ENCODE measurements at places on chromosomes 2 and 18. TPM values are rescaled to one million over a fixed set of nuclear protein-coding genes. Genes with fewer than 3 reads are reported as not detected.

UPP2 gene
- total RNA-seq = not detected

DNA sequence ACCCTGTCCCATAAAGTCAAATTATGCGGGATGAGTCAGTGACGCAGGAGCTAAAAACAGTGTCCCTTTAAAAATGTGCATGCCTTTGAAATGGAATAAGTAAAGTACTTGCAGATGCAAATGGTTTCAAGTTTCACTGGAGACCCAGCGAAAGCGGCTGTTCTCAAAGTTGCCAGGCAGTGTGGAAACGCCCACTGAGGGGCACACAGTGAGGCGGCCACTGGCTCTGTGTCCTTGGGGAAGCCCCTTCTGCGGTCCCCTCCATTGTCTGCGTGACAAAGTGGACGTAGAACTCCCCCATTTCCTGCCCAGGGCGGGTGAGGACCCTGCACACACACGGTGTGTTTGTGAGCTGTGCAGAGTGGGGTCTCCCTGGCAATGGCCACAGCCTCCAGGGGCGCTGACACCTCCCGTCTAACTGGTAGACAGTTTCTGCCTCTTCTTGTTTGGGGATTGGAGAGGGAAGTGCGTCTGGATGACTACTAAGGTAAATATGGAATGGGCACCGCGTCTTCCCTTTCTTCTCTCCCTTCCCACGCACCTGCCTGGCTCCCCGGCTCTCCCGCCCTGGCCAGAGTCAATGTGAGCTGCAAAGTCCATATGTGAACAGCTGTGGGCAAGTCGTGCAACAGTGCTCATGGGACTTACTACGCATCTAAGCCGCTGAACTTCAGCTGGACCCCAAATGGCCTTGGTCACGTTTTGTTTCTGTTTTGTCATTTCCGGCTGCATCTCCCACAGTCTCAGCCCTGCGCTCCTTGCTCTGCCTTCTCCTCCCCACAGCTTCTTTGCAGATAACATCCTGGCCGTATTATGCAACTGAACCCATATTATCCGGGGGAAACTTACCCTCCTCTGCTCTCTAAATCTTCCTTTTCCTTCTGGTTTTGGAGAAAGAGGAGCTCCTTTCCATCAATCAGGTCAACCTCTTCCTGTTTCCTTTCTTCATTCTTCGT, 33.7 kb upstream of the ZNF516 start:
- H3K27ac ChIP-seq = peak overlapping the region; percentile 41
- H3K4me3 ChIP-seq = peak overlapping the region; percentile 28
- no peaks in the 10 kb centered on the region for H3K36me3 ChIP-seq
- no peaks in the 10 kb centered on the region for H3K4me1 ChIP-seq
- H3K27me3 ChIP-seq = peaks cover 34% of the 10 kb centered on the region

GRCh38 chr2:120606280-120606679, 129.4 kb upstream of the GLI2 start:
- H3K27ac ChIP-seq = no peak overlapping the region
- H3K36me3 ChIP-seq = no peaks in the 10 kb centered on the region
- no peaks in the 10 kb centered on the region for H3K27me3 ChIP-seq
- H3K4me1 ChIP-seq = no peaks in the 10 kb centered on the region
- no peak overlapping the region for H3K4me3 ChIP-seq
- no peak for DNase-seq

DNA sequence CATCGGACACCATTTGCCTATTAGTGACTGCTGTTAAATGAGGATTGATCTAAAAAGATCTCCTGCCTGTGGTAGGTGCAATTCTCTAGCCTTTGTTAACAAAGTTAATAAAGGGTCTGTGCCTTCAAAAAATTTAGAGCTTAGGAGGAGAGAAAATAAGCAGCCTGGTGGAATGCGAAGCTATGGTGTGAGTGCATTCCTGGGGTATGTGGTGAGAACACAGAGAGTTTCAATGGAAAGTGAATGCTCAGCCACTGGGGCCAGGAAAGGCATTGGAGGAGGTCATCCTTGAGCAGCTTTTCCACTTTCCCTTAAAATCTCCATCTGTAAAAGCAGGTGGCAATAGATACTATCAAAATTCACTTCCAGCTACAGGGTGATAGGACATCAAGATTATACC, 331.2 kb upstream of the LRATD1 start:
- no peaks in the 10 kb centered on the region for H3K27me3 ChIP-seq
- no peaks in the 10 kb centered on the region for H3K4me1 ChIP-seq
- H3K36me3 ChIP-seq = no peaks in the 10 kb centered on the region
- no peak overlapping the region for H3K4me3 ChIP-seq

GRCh38 chr2:200353120-200353519, 46.6 kb downstream of the SPATS2L start:
- no peaks in the 10 kb centered on the region for H3K27me3 ChIP-seq
- no peak for DNase-seq
- H3K4me3 ChIP-seq = no peak overlapping the region
- peaks cover 38% of the 10 kb centered on the region for H3K4me1 ChIP-seq

DNA sequence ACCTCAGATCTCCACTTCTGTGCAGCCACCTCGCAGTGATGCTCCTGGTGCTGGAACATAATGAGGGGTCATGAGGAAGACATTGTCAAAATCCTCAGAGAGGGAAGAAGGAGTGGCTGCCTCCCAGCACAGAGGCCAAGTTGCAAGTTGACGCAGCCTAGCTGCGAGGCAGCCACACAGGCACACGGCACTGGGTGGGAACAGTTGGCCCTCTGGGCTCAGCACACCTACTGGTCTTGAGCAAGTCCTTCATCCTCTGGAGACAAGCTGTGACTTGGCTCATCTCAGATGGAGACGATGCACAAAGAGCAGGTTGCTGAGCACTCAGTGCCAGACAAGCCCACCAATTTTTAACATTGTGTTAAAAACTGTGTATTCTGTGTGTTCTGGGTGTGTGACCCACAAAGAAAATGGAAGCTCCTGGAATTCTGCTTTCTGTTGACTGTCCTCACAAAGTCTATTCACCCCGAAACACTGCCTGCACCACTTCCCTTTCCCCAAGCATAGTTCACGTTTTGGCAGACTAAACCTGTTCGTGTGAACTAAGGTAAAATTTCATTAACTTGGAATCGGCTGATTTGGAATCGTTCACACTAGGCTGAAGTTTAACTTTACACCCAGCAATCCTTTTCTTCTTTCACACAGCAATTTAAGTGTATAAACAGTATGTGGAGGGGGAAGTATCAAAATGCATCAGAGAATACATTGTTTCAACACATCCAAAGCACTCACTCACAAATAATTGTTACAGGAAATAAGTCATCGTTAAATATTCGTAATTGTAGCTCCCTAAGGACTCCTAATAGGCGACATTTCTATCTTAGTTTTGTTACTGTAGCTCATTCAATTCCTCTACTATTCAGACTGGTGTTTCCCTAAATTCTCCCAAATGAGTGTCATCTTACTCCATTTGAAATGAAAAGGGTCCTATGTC, 266.6 kb upstream of the ID2 start:
- H3K36me3 ChIP-seq = no peaks in the 10 kb centered on the region
- H3K4me3 ChIP-seq = no peak overlapping the region
- H3K4me1 ChIP-seq = peaks cover 17% of the 10 kb centered on the region
- no peak for DNase-seq

LHCGR gene
- total RNA-seq = not detected

DGUOK gene
- 17.5 TPM for total RNA-seq

AP1S3 gene
- total RNA-seq = 0.20 TPM

GRCh38 chr2:123976054-123976648, 48.9 kb upstream of the CNTNAP5 start:
- H3K4me1 ChIP-seq = no peaks in the 10 kb centered on the region
- no peaks in the 10 kb centered on the region for H3K36me3 ChIP-seq
- DNase-seq = no peak

SKOR2 gene
- not detected for total RNA-seq

BZW1 gene
- 268 TPM for total RNA-seq

CNDP1 gene
- not detected for total RNA-seq

DNA sequence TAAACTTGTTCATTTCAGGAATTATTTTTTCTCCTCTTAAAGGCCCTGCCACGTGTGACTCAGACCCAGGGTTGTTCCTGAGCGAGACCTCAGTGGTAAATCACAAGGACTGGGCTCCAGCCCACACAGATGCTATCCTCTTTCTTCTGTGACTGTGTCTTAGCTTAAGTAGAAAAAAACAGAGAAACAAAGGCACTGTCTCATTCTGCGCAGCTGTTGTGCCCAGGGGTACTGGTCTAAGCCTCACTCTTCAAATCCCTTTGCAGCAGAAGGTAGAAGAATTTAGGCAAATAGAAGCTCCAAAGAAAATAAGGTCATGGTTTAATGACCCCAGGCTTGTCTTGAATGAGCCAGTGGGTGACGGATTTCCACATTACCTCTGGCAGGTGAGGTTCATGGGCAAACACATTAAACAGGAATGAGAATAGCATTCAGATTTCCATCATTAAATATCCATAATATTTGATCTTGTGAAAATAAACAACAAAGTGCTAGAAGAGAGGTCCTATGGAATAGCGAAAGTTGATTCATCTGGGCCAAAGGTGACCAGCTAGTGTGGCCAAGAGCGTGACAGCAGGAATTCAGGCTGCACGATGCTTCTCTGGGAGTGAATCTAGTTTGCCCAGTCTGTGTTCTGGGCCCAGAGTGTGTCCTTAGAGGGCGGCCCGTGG, 63.3 kb downstream of the LIPG start:
- DNase-seq = no peak
- peaks cover 12% of the 10 kb centered on the region for H3K4me1 ChIP-seq
- no peaks in the 10 kb centered on the region for H3K27me3 ChIP-seq

All from gastrocnemius medialis (tissue), 4 donors.